ENCODE measurements at places on chromosomes 6 and 20.

DNA sequence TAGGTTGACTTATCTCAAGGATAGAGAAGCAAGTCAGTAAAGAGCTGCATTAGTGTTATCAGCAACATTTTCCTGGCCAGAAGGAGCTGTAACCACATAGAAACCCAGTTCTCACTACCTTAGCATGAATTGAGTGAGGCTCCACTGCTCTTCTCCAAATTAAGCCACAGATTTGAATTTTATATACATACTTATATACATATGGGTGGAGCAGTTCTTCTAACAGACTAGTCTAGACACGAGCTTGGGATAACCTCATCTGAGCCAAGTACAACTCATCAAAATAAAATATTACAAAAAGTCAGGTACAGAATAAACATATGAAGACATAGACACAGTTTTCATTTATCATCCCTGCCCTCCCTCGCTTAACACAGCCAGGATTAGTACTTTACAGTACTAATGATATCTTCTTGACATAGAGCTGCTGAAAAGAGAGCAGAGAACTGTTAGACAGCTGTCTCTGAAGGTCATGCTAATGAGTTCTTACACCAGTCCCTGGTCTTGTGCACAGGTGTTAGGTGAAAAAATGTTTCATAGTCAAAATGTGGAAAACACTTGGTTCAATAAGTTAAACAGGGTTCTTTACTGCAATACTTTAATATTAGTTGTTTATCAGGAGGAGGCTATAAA lies 147.4 kb upstream of the HTR1E start:
- no peak for DNase-seq

DNA sequence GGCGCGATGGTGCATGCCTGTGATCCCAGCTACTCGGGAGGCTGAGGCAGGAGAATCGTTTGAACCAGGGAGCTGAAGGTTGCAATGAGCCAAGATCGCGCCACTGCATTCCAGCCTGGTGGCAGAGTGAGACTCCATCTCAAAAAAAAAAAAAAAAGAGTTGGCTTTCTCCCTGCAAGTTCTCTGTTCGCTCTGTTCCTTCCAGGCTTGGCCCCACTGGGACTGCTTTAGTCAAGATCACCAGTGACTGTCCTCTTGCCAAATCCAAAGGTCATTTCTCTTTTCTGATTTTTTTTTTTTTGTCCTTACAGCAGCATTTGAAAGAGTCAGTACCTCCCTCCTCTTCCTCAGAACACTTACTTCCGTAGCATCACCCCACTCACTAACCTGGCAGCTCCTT lies 10.8 kb upstream of the GNRH2 start:
- DNase-seq, result no peak

DNA sequence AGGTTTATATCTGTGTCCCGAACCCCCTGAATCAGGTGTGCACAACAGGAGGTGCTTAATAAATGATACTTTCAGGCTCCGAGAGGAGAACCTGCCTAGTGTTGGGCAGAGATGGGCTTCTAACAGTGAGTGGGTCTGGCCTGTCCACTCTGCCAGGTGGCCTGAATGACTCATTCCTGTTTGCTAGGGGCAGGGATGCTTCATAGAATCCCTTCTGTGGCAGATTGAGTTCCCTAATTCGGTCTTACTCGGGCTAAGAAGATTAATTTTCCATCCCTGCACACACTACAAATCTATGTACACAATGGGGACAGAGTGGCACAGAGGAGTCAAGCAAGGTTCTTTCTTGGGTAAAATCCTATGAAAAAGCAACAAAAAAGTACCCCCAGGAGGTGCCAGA lies 19.8 kb downstream of the SDC4 start:
- DNase-seq, result no peak

DNA sequence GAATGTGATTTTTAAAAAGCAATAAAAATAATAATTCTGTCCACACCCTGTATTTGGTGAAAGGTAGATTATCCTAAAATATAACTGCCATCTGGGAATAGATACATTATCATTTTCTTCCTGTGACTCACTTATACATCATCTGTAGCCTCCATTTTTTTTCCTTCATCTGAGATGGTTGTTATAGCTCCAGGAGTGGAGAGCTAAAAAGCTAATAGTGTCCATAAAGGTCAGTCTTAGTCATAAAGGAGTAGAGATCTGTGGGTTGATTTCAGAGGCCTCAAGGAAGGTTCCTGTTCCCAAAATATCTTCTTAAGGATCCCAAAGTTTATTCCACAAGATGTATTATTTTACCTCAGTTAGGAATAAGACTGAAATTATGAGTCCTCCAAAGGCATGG lies 41.1 kb downstream of the FBXO5 start:
- DNase-seq, result no peak

GRCh38 chr6:143264379-143264778 lies 186.1 kb downstream of the ADAT2 start:
- no peak for DNase-seq

GRCh38 chr6:151257985-151258445 lies 18.2 kb downstream of the AKAP12 start:
- no peak for DNase-seq

- peak; percentile 42 for DNase-seq
Observed at GRCh38 chr6:11710311-11710761, 68.3 kb downstream of the ADTRP start.

DNA sequence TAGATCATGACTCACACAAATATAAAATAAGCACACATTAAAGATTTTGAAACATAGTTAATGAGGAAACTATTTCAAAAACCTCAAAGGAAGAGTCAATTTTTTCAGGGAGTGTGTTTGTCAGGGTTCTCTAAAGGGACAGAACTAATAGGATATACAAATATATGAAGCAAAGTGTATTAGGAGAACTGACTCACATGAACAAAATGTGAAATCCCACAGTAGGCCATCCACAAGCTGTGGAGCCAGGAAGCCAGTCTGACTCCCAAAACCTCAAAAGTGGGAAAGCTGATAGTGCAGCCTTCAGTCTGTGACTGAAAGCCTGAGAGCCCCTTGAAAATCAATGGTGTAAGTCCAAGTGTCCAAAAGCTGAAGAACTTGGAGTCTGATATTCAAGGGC lies 898.0 kb upstream of the EYS start:
- DNase-seq, result no peak

GRCh38 chr6:122669868-122670267 lies 59.7 kb downstream of the PKIB start:
- no peak for DNase-seq

DNA sequence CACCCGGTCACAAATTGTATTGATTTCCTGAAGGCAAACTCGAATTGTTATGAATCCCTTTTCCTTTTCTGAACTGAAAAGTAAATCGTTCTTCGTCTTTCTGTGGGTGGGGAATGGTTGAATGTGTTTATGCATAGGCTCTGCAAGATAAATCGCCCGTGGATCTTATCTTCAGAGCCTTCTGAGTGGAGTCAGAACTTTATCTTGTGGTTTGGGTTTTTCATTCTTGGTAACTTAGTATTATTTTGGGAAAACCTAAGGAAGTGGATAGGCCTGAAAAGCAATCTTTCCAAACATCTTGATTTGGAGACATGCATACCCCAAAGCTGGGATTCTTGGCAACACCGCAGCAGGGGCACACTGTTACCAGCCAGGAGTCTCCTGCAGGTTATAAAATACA lies 122.4 kb downstream of the MAP3K7 start:
- DNase-seq, result no peak

DNA sequence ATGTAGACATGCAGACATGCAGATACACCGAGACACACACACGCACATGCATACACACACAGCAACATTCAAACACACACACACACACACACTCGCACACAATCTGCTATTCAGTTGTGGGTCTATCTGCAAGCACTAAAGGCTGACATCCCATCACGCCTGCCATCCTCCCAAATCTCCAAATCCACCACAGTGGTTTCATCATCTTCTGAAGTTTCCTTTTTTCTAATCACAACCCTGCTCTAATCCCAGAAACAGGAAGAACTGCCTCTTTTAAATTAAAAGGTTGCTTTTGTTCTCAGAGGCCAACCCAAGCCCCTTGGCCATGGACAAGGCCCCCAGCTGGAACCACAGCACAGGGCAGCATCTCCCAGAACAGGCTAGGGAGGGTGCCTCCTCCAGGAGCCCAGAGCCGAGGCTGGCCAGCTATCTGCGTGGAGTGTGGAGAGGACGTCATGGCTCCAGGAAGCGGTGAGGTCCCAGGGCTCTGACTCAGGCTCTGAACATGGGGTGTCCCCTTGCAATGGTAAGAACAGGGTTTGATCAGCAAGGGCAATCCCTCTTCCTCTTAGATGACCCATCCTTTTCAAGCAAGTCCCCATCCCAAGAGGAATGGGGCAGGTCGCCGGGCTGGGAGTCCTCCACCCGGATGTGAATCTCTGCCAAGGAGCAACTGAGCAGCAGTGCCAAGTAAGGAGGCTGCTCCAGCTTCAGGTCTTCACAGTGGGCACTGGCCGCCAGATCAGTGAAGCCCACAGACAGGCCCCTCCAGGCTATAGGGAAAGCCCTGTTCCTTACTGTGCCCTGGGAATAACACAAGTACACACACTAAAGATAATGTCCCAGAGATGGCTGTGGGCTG lies 14.7 kb downstream of the FOXF2 start:
- DNase-seq, result no peak

DNA sequence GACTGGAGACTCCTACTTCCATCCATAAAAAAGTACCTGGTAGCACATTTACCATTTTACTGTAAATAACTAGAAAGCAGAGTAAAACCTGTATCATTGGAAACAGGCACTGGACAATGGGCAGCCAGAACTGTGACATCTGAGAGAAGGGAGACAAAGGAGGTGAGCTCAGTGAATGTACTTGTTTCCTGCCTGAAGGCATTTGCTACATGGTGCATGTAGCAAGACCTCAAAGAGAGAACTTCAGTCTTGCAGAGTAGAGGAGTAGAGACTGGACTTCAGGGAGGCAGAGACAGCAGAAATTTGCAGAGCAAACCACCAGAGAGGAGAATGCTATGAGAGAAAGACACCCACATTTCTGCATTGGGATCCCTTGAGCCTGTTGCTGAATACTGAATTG lies 171.0 kb upstream of the CCN2 start:
- no peak for DNase-seq

- DNase-seq, result no peak
Observed at GRCh38 chr6:22467645-22468044, 101.7 kb upstream of the HDGFL1 start.

- DNase-seq, result no peak
Observed at GRCh38 chr20:58168843-58169242, 59.6 kb downstream of the ANKRD60 start.

GRCh38 chr6:12280458-12280857 lies 9.7 kb upstream of the EDN1 start:
- DNase-seq, result no peak

- no peak for DNase-seq
Observed at GRCh38 chr6:132687306-132687705, 26.5 kb downstream of the VNN1 start.

DNA sequence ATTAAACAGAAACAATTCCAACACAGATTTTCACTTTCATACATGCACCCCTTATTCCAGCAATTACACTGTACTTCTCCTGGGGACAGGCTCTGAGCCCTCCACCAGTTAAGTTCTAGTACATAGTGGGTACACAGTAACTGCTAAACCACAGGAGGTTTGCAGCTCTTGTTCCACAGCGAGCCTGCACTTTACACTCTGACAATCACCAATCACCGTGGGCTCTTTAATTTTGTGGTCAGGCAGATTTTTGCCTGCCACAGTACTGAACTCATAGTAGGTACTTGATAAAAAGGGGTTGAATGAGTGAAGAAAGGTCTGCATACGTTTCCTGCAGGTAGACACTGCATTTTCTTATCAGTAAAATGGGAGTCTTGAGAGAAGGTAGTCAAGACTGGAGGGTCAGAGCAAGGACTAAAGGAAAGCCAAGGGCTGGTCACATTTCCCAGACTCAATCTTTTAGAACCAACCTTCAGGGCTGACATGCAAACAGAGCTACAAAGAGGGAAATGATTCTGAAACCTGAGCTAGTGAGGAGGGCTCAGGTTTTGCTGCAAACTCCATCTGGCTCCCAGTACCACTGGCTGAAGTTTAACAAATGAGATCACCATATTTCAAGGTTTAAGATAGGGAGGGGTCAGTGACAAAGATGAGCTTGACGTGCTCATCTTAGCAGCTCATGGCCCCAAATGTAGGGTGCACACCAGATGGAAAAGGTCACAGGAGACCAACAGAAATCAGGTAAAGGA lies 404.6 kb downstream of the BTBD9 start:
- no peak for DNase-seq

Measured in stimulated activated CD4-positive, alpha-beta T cell treated with anti-CD3 and anti-CD28 coated beads, Interleukin-4, amount 100 ng/mL, for 4 hours (primary cell).